ENCODE measurements at places on chromosomes 1 and 21.

DNA sequence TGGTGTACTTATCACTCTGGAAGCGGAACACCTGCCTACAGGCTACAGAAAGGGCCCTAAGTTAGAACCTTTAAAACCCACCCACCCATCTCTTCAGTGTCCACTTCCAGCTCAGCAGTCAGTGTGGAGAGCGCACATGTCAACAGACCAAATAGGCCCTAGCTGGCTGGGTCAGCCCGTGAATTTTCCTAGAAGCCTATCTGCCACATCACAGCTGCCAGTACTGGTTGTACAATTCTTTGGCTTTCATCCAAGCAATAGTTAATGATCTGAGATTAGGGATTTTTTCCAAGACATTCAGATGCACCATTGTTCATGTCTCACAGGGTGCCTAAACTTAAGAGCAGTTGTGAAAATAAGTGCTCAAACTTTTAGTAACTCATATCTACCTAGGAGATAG lies 197.1 kb downstream of the KCNK2 start:
- no peak for DNase-seq

DNA sequence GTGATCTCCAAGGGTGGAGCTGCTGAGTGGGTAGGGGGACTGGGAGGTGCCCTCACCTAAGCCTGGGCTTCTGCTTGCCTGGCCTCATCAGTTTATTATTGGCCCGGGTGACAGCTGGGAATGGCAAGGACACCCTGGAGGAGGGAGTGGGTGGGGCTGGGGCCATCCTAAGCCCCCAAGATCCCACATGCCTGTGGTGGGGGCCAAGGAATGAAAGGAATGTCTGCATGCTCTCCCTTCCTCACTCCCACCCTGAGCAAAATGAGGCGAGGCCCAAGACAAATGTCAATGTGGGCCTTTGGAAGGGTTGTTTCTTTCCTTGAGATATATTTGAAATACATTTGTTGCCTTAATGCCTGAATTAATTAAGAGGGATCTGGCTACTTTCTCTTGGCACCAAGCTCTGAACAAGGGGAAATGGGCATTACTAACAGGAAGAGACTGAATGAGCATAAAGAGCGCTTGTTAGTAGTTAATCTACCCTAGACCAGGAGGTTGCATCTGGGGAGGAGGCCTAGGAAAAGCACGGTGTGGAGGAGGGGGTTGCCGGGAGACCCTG lies 19.7 kb upstream of the CHI3L1 start:
- DNase-seq = no peak

- no peak for DNase-seq
Observed at GRCh38 chr21:46347791-46348381, 23.9 kb downstream of the PCNT start.

GRCh38 chr1:116544588-116545358 lies 26.1 kb downstream of the CD58 start:
- no peak for DNase-seq

GRCh38 chr1:198929961-198930599 lies 291.2 kb downstream of the PTPRC start:
- peak; percentile 7 for DNase-seq

DNA sequence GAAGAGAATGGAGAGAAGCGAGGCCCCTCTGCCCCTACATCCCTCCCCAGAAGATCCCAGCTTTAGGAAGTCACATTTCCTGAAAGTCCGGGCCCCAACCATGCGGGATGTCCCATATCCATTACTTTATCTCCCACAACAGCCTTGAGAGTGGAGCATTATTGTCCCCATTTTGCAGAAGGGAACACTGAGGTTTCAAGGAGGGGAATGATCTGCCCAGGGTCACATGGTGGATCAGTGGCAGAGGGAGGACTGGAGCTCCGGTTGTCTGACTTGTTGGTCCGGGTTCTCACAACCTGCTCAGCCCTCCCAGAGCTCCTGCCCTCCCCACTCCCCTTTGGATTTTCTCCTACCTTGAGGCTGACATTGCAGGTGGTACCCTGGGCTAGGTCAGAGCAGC lies 2.2 kb upstream of the CRYBG2 start:
- no peak for DNase-seq

DNA sequence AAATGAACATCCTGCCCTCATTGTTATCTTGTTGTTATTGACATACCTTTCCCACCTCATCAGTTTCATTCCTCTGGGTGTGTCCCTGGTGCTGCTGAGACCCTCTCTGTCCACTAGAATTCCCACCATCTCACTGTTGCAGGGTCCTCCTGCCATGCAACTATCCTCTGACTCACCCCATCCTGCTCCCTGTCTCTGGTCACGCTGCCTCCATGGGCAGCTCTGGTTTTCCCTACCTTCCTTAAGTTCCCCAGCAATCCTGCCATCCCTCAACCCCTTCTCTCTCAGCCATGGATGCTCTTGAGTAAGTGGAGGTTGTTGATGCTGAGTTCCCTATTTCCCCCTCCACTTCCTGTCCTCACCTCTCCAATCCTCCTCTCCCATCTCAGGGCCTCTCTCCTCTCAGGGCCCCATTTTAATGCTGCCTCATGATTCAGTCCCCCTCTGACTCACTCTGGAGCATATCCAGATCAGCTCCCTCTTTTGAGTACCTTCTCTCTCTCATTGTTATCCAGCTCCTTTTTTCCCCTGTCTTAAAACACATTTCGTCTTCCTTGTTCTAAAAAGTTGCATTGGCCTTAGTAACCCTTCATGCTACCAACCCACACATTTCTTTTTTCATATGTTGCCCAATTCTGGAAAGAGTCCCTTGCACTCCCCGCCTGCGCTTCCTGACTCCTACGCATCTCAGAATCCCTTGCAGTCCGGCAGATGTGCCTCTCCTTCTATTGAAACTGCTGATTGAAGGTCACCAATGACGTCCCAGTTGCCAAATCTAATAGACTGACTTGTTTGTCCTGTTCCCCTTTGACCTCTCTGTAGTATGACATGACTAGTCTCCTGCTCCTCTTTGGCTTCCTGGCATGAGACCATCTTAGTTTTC lies 92.0 kb downstream of the CNIH3 start:
- peak; percentile 94 for DNase-seq

GRCh38 chr1:31201931-31202360 lies 37.7 kb downstream of the NKAIN1 start:
- no peak for DNase-seq

GRCh38 chr1:228076796-228077430 lies 5.6 kb upstream of the ARF1 start:
- DNase-seq = no peak

All from COLO829 (cell line).